ENCODE measurements at places on chromosomes 13 and 19.

GRCh38 chr13:103188713-103189326 lies 122.6 kb upstream of the SLC10A2 start:
- DNase-seq: peak; percentile 39

GRCh38 chr19:2363419-2363818 lies 3.4 kb downstream of the TMPRSS9 start:
- DNase-seq: no peak

GRCh38 chr13:66927562-66927961 lies 302.6 kb downstream of the PCDH9 start:
- DNase-seq: peak; percentile 75

GRCh38 chr19:31717269-31717923 lies 368.2 kb upstream of the TSHZ3 start:
- DNase-seq: no peak

GRCh38 chr19:2271234-2272103 lies 10.5 kb downstream of the PEAK3 start:
- DNase-seq: no peak

GRCh38 chr13:105213512-105213911 lies 1322.0 kb downstream of the EFNB2 start:
- peak; percentile 25 for DNase-seq

GRCh38 chr19:18855647-18856384 lies 24.1 kb downstream of the UPF1 start:
- DNase-seq: no peak

- DNase-seq: no peak
Measured at GRCh38 chr13:58744686-58745085, 1113.1 kb downstream of the PCDH17 start.

- no peak for DNase-seq
Measured at GRCh38 chr19:4966591-4966990, 2.3 kb upstream of the KDM4B start.

GRCh38 chr19:10601999-10602329 lies 14.9 kb upstream of the AP1M2 start:
- no peak for DNase-seq

DNA sequence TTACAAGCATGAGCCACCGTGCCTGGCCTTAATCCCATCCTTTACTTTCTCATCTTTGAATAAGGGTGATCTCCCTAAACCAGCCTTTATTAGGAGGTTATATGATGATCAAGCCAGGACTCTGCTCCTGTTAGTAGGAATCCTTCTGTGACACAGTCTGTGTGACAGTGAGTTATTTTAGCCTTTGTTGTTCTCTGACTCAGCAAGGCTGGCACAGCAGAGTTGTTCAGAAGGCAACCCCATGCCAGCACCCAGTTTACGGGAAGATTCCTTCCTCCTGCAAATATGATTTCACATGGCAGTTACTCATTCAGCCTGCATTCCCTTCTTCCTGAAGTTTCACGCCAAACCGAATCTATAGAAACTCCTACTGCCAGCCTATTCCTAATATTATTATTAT lies 10.5 kb upstream of the MIER2 start:
- no peak for DNase-seq

DNA sequence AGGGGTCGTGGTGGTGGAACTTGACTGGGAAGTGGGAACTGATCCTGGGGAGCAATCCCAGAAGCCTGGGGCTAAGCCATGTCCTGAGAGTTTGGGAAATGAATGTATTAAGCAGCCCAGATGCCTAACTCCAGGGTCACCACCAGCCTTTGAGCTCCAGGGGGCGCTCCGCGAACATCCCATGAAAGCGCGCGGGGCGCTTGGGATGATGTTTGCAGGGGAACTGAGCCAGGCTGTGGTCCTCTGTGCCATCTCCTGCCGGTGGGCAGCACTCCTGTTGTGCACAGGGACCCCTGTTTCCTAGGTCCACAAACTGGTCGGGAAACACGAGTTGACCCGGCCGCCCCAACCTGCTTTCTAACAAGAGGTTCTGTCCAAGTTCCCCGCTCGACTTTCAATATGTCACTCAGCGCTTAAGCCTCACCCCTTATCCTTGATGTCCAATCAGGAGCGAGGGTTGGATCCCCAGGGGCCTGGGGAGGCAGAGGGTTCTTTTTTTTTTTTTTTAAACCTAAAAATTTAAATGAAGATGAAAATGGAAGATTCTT lies 14.4 kb downstream of the LEUTX start:
- peak; percentile 89 for DNase-seq

GRCh38 chr19:13078381-13078780 lies 24.3 kb downstream of the LYL1 start:
- DNase-seq: no peak

GRCh38 chr13:72097568-72097967 lies 230.6 kb upstream of the DACH1 start:
- DNase-seq: no peak

DNA sequence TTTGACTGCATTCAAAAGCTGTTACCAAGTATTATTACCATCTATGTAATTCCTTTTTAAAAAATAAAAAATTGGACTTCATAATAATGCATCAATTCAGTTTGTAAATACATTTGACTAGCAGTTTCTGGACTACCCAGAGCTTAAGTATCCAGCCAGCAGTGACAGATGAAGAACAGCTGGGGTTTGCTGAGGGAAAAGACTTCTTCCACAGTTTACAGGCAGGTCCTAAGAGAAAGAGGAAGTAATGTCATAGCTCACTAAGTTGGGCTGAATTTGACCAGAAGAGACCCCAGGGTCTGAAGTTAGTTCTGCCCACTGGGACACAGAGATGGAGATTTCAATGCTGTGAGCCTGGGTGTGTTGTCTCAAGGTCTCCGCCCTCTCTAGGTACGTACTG lies 96.4 kb downstream of the MBNL2 start:
- DNase-seq: no peak

GRCh38 chr13:27311518-27312210 lies 41.0 kb downstream of the RASL11A start:
- no peak for DNase-seq

- peak; percentile 36 for DNase-seq
Measured at GRCh38 chr19:408902-409515, at the start of gene C2CD4C. Gene C2CD4C, minus strand, starts transcription at chr19:409147. Its CDS starts 786 bp downstream, at chr19:408361.

- DNase-seq: no peak
Measured at GRCh38 chr13:69028936-69029335, 1078.7 kb upstream of the ATXN8OS start.

GRCh38 chr19:13865571-13866462 lies 11.1 kb upstream of the NANOS3 start:
- peak; percentile 56 for DNase-seq

- no peak for DNase-seq
Measured at GRCh38 chr19:48206397-48207093, 36.1 kb downstream of the ZSWIM9 start.

DNA sequence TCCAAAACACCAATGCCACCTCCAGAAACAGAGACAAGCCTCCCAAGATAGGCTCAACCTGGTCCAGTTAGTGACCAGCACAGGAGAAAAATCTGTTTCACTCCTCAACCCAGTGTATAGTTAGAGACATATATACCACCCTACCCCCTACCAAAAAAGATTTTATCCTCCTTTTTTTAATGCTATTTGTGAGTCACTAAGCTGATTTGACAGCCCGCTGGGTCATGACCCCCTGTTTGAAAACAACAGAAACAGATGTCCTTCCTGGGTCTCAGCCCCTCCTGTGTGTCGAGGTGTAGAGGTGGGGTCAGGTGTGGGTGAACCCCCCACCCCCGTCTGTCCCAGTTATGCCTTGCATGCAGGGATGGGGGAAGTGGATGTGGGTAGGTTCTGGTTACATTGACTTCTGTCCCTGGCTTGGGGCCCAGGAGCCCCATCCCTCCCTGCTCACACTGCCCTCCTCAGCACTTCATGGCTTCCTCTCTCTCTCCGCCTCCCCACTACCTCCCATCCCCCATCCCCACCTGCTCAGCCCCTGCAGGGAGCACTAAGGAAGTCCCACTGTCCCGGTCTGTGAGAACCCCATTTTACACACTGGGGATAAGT lies 14.0 kb upstream of the TOMM40 start:
- peak; percentile 97 for DNase-seq

DNA sequence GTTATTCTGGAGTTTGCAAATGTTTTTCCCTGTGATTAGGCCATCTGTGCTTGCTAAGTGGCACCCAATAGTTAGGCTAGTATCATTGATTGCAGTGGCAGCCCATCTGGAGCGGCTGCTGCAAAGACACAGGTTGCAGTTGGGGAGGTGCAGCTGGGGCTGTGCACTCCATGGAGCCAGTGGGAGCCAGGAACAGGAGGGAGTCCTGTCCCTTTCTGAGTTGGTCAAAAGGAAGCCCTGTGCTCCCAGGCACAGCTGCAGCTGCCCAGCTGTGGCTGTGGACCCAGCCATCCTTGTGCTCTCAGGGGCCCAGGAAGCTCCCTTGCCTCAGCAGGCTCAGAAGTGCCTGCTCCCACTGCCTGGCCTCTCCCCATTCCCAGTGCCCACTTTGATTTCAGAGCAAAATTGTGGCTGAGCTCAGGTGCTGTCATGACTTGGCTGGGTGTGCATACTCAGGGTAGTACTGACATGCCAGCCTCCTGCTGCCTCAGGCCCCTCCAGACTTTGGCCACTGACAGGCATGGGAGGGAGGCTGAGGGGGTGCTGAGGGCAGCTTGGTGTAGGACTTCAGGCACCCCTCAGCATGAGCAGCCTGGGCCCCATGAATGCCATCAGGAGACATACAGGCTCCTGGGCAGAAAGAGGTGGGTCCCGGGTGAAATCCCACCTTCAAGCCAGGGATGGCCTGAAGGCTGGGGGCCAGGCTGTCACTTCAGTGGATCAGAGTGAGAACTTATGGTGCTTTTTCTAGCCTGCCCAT lies 270.6 kb downstream of the PCDH20 start:
- no peak for DNase-seq

GRCh38 chr13:112001571-112001970 lies 65.4 kb upstream of the SOX1 start:
- DNase-seq: no peak

- no peak for DNase-seq
Measured at GRCh38 chr19:6099599-6099998, 10.7 kb downstream of the RFX2 start.

GRCh38 chr19:44701228-44701627 lies 2.3 kb downstream of the CEACAM16 start:
- DNase-seq: no peak

- DNase-seq: peak; percentile 76
Measured at GRCh38 chr13:26965952-26966700, 205.5 kb downstream of the USP12 start.

- no peak for DNase-seq
Measured at GRCh38 chr19:41699968-41700323, 8.5 kb upstream of the CEACAM5 start.

- no peak for DNase-seq
Measured at GRCh38 chr13:111228262-111229144, 91.9 kb upstream of the TEX29 start.

GRCh38 chr13:42189061-42189460 lies 82.9 kb upstream of the AKAP11 start:
- DNase-seq: no peak

GRCh38 chr19:49417088-49417487 lies 6.2 kb downstream of the PTH2 start:
- no peak for DNase-seq

DNA sequence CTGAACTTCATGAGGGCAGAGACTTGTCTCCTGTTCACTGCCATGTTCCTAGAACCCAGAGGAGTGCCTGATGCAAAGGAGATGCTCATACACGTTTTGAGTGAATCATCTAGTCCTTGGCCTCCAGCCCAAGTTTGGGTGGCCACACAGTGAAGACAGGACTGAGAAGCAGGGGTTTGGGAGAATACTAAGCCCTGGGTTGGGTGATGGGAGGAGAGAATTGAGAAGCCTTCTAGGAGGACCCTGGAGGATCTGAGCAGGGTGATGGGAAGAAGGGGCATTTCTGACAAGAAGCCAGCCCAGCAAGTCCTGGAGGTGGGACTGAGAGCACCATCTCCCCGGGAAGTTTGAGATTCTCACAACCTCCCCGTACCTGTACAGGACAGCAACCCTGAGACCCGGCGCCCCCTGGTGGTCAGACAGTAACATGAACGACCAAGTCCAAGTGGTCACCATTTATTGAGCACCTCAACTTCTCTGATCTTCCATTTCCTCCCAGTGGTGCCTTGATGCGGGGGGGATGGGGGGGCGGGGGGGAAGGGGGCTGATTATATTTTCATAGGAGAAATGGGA lies 11.0 kb downstream of the CTU1 start:
- DNase-seq: peak; percentile 68

DNA sequence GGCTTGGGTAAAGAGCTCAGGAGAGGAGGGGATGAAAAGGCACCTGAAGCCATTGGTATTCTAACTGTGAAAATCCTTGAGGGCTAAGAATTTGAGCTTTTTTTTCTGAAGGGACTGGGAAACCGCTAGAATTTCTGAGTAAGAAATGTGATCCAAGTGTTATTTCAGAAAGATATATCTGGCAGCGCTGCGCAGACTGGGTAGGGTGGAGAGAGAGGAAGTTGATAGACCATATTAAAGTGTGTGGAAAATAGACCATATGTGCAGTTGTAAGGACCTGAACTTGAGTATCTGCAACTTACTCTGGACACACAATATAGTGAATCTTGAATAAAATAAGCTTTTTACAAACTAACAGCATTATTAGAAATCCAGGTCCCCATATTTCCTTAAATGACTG lies 427.4 kb downstream of the NDFIP2 start:
- no peak for DNase-seq

GRCh38 chr19:10291554-10292205 lies 1.9 kb downstream of the ICAM5 start:
- DNase-seq: no peak

DNA sequence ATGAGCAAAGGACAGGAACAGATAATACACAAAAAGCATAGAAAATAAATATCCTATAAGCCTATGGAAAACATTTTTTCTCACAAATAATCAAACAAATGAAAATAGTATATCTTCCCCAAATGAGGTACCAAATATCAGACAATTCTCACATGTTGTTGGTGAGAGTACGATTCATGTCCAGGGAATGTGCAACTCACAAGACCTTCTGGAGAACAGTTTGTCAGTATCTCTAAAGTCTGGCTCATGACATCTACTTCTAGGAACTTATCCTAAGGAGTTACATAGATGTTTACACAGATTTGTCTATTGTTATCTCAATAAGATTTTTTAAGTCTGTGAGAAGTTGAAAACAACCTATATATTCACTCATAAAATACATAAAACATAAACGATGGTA lies 80.3 kb upstream of the ARHGEF7 start:
- DNase-seq: no peak

GRCh38 chr19:35240327-35240726 lies 8.5 kb upstream of the LSR start:
- DNase-seq: no peak

- no peak for DNase-seq
Measured at GRCh38 chr13:23579896-23580683, 9.9 kb downstream of the TNFRSF19 start.

- no peak for DNase-seq
Measured at GRCh38 chr13:76878043-76878442, 8.2 kb downstream of the KCTD12 start.
